Activated CD8-positive, alpha-beta T cell treated with anti-CD3 and anti-CD28 coated beads, Interleukin-2, amount 10 ng/mL, durations not matched to agents 7 days and 5 days (primary cell): ENCODE measurements at places on chromosomes 2 and 18. TPM values are rescaled to one million over a fixed set of nuclear protein-coding genes. Genes with fewer than 3 reads are reported as not detected.

The CFC1 gene
- not detected for total RNA-seq

The L3MBTL4 gene
- not detected for total RNA-seq

The SLC30A3 gene
- not detected for total RNA-seq

The MTCL1 gene
- 1.6 TPM for total RNA-seq

- DNase-seq: no peak
Measured at GRCh38 chr18:48765053-48765452, 185.7 kb downstream of the SMAD7 start.

- no peak for DNase-seq
Measured at GRCh38 chr18:58491113-58491696, 137.7 kb downstream of the ALPK2 start.

- DNase-seq: no peak
Measured at GRCh38 chr18:45060102-45060501, 379.4 kb downstream of the SETBP1 start.

GRCh38 chr2:85524336-85524908, 14.5 kb upstream of the MAT2A start:
- no peak for DNase-seq

DNA sequence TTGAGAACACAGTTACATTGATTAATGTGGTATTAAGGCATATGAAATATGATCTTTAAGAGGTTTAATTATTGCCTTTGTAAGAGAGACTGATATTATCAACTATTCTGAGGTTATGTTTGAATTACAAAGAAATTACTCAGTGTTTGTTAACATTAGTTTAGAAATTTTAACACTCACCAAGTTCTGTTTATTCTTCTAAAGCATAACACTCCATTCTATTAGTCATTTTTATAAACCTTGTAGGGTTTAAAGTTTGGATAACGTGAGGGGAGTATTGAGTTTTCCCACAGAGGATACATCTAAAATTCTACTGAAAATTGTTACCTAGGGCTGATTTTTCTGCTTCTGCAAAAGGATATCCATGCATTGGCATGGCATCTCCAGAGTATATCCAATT, 7.7 kb downstream of the CCDC178 start:
- DNase-seq: no peak

DNA sequence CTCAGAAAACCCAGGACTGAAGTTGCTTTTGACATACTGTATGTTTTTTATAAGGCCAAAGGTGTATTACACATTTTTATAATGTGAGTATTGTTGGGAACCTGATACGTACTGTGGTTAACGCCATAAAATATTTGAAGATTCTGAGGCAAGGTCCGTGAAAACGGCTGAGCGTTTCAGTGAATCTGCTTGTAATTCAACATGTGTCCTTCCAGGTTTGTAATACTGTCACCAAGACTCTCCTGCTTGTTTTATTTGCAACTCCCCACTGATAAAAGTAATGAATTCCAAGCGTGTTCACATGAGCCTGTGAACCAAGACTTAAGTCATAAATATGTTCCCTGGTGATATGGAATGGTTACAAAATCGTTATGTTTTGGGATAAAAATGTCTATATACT, 23.9 kb upstream of the FRZB start:
- no peak for DNase-seq

DNA sequence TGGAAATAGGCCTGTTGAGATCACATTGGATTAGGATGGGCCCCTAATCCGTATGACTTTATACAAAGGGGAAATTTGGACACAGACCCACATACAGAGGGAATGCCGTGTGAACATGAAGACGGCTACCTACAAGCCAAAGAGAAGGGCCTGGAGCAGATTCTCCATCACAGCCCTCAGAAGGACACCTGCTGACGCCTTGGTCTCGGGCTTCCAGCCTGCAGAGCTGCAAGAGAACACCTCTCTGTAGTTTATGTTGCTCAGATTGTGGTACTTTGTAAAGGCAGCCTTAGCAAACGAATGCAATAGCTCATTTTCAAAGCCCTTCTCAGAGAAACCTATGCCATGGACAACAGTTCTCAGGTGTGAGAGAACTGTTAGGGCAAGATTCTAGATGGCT, 86.1 kb downstream of the LONRF2 start:
- no peak for DNase-seq

GRCh38 chr2:136175868-136176267, 57.9 kb upstream of the CXCR4 start:
- no peak for DNase-seq

- no peak for DNase-seq
Measured at GRCh38 chr18:28485918-28486317, 309.0 kb upstream of the CDH2 start.

DNA sequence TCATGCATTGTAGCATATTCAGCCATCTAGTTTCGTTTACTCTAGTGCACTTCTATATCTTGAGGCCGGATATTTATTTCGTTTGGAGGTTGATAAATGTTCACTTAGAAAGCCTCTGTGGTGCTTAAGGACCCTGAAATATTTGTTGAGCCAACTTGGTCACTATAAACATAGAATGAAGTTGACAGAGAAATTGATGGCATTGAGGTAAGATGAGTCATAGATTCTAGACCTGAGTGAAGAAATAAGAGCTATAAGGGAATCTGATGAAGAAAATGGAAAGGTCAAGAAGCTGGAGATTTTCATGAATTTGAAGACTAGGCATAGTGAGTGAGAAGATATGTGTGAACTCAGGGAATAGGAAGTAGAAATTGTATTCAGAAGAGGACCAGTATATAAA, 35.9 kb downstream of the EPC2 start:
- no peak for DNase-seq
